NCI-H524 (cell line): ENCODE measurements at places on chromosomes 11 and 22.
A peak's percentile ranks its signal among the peaks of the same experiment; 100 is the strongest.

DNA sequence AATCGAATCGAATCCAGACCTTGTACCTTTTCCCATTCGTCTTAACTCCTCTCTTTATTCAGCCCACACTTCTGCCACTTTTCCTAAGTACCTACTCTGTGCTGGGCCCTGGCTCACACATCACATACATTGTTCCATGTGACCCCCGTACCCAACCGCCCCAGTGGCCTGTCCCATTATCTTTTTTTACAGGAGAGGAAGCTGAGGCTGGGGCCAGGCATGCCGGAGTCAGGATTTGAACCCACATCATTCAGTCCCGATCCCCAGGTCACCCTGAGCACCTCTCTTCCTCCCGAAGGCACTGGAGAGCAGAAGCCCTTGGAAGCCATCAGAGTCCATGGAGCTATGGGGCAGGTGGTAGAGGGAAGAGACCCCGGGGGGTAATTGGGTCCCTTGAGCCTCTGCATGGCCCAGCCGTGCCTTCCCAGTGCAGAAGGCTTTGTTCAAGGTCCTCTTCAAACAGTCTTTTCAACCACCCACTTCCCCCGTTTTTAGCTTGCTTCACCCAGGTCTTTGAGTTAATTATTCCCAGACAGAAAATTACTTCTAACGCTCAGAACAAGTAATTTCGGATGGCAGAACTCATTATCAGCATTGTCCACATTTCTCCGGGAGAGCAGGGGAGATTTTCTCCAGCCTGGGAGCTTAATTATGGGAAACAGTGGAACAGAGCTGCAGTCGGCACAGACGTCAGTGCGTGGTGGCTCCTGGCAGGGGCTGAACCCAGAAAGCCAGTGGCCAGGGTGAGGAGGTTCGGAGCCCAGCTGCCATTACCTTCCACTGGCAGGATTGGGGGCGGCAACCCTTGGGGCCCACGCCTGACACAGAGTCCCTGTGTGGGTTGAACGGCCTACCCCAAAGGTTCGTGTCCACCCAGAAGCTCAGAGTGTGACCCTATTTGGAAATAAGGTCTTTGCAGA is 82.4 kb upstream of the RTL6 start:
- DNase-seq: no peak

DNA sequence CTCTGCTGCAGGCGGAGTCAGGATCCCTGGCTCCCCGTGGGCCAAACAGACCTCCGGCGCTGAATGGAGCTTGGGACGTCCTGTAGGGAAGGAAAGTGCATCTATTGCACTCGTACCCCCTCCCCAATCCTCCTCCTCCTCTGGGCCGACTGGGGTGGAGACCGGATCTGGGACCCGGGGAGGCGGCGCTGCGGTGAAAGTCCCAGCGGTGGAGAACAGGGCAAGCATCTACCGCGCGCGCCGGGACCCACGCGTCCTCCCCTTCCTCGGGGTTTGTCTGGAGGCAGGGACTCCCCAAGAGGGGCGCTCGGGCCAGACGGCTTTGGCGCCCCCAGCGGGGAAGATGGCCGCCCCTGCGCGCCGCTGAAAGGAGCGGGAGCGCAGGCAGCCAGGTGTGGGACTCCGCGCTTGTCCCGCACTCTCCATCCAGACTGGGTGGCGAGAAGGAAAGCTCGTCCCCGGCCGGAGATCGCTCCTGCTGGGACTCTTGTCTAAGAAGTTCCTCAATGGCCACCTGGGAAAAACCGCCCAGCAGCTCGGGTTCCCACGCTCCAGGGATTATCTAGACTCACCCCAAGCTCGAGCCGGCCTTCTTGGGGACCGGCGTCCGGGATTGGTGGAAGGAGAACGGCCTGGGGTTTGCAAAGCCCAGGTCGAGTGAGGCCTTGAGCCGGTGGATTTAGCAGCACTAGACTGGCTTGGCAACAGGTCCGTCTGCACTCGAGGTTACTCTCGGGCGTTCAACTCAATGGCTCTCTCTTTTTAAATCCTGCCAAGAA is 718 bp downstream of the FADS2 start:
- peak; percentile 16 for DNase-seq

DNA sequence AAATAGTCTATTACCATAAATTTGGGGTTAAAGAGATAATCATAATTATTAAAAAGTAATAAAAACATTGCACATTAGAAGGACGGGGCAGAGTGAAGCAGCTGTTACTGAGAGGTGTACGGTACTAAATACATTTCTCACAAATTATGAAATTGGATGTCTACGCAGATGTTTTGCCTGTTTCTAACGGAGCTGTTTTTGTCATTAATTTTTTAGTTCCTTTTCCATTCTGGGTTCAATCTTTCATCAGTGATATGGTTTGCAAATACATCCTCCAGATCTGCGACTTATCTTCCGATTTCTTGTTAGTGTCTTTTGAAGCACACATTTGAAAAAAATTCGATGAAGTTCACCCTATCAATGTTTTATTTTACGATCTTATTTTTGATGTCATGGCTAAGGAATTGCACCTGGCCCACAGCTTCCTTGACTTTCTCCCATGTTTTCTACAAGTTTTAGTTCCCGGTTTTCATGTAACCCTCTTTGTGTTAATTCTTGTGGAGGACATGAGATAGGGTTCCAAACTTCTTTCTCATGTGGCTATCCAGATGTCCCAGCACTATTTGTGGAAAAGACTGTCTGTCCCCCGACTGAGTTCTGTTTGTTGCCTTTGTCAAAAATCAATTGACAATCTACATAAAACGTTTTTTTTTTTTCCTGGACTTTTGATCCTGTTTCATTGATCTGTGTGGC is 21.3 kb upstream of the KRTAP5-6 start:
- no peak for DNase-seq

DNA sequence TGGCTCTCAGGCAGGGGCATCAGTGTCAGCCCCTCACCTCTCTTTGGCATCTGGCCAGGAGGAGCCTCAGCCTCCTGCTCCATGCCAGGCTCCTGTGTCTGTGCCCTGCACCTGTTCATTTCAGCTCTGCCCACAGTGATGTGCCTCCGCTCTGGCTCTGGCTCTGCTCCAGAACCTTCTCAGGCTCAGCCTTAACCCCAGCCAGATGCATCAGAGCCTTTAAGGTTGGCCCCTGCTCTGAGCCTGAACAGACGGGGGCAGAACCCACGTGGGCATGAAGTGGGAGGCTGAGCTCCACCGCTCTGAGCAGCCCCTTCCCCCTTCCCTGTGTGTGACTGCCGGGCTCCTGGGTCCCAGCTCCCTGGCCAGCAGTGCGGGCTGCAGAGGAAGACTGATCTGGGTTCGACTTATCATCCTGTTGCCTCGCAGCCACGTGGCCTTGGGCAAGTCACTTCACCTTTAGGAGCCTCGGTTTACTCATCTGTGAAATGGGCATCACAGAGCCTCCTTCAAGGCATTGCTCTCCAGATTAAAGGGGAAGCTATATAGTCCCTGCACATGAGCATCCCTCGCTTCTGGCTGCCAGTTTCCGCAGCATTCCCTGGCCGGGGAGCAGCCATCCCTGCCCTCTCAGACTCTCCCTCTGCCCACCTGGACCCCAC is 44.7 kb upstream of the RTL6 start:
- peak; percentile 92 for DNase-seq

GRCh38 chr22:20909543-20910303 is 7.5 kb upstream of the CRKL start:
- no peak for DNase-seq

GRCh38 chr11:93017821-93018690 is 48.6 kb downstream of the MTNR1B start:
- DNase-seq: no peak

DNA sequence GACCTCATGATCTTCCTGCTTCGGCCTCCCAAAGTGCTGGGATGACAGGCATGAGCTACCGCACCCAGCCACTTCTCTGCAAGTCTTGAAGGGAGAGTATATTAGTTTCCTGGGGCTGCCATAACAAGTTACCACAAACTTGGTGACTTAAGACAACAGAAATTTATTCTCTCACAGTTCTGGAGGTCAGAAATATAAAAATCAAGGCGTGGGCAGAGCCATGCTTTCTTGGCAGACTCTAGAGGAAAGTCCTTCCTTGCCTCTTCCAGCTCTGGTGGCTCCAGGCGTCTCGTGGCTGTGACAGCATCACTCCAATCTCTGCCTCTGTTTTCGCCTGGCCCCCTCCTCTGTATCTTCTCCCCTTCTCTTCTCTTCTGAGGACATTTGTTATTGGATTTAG is 110.2 kb upstream of the NAV2 start:
- no peak for DNase-seq

GRCh38 chr11:28757725-28758515 is 649.7 kb downstream of the METTL15 start:
- no peak for DNase-seq

GRCh38 chr11:32796425-32796824 is 2.0 kb upstream of the CCDC73 start:
- DNase-seq: no peak

DNA sequence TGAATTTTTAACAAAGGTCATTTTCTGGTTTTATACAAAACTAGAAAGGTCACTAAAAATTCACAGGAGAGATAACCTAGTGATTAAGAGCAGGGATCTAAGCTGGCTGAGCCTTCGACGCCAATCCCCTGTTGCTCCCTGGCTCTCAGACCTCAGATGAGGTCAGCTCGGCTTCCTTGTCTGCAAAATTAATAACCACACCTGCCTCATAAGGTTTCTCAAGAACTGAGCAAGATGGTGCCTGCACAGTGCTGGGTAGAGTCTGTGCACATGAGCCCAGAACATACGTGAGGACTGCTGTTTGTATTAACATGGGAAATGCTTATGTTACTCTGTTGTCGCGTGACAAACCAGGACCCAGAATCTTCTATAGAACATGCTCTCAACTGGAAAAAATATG is 24.4 kb upstream of the CD5 start:
- no peak for DNase-seq

DNA sequence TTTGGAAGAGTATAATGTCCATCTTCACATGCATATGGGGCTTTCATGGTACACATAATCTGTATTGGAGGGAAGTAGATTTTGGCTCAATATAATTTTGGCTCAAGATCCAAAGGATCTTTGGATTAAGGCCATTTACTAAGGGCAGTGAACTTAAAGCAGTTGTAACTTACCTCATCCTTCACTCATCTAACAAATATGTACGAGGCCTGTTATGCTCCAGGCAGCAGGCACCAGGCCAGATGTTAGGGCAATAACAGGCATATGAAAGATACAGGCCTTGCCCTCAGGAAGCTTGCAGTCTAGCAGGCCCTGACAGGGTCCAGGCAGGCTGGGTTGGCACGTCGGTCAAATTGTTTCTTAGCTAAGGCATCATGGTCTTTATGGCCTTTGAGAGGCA is 44.6 kb downstream of the LIF start:
- no peak for DNase-seq

- DNase-seq: no peak
Measured at GRCh38 chr22:45072322-45072903, 62.6 kb upstream of the PHF21B start.

DNA sequence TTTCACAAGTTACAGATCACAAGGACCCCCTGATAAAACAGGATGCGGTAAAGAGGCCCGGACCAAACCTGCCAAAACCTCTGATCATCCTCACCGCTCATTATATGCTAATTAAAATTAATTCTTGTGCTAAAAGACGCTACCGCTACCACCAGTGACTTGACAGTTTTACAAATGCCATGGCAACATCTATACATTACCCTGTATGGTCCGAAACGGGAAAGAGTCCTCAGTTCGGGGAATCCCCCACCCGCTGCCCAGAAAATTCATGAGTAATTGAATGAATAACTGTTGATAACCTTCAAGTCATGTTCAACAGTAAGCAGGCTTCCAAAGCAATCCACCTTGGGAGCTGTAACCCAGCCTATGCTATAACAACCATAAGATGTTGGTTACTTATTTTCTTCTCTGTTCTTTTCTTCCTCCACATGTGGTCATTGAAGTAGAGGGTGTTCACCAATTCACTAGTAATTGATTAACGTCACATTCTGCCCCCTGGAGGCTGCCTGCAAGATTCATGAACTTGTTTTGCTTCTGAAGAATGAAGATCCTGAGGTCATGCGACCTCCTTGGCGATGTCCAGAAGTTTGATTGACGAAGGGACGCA is 20.6 kb downstream of the APOBEC3H start:
- DNase-seq: no peak

DNA sequence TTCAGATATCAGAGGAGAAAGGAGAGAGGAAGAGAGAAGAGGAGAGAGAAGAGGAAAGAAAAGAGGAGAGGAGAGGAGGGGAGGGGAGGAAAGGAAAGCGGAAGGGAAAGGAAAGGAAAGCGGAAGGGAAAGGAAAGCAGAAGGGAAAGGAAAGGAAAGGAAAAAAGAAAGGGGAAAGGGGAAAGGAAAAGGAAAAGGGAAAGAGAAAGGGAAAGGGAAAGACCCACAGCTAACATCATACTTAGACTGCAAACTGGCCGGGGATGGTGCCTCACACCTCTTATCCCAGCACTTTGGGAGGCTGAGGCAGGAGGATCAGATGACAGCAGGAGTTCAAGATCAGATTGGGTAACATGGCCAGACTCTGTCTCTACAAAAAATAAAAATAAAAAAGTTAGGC is 11.4 kb downstream of the CHEK2 start:
- no peak for DNase-seq

DNA sequence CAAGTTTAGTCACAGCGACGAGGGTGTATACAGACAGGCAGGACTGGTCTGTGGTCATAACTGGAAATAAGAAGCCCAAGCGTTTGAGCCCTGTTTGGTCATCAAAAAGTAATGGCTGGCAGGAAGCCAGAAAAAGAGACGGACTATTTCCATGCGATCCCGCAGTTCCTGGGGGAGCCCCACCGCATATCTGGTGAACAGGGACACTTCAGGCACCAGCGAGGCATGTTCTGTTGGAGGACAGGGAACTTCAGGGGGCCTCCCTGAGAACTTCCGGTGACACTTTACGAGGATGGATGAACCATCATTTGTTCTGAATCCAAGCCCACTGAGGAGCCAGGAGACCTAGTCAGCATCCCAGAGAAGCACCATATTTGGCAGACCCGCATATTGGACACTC is 29.7 kb upstream of the TRIM29 start:
- DNase-seq: no peak

- DNase-seq: no peak
Measured at GRCh38 chr11:27052668-27053067, 12.1 kb downstream of the BBOX1 start.

- no peak for DNase-seq
Measured at GRCh38 chr11:86978247-86978646, 23.1 kb upstream of the FZD4 start.
